ENCODE measurements at places on chromosomes 2 and 18. TPM values are rescaled to one million over a fixed set of nuclear protein-coding genes. Genes with fewer than 3 reads are reported as not detected.

Gene ACMSD
- polyA plus RNA-seq = not detected

Gene PAIP2B
- 7.2 TPM for polyA plus RNA-seq

Gene IL36B
- not detected for polyA plus RNA-seq

- peak; percentile 69 for DNase-seq
- H3K27me3 ChIP-seq = no peaks in the 10 kb centered on the region
- H3K27ac ChIP-seq = peak overlapping the region; percentile 72
- H3K4me3 ChIP-seq = peak overlapping the region; percentile 47
Observed at GRCh38 chr18:79567481-79568147, 112.0 kb upstream of the CTDP1 start.

GRCh38 chr2:86302320-86302719, 35.1 kb downstream of the REEP1 start:
- H3K4me3 ChIP-seq = no peak overlapping the region
- H3K4me1 ChIP-seq = peaks cover 53% of the 10 kb centered on the region
- H3K27ac ChIP-seq = peak overlapping the region; percentile 41

GRCh38 chr18:54877076-54877475, 48.8 kb downstream of the RAB27B start:
- no peak overlapping the region for H3K27ac ChIP-seq
- H3K4me3 ChIP-seq = no peak overlapping the region

DNA sequence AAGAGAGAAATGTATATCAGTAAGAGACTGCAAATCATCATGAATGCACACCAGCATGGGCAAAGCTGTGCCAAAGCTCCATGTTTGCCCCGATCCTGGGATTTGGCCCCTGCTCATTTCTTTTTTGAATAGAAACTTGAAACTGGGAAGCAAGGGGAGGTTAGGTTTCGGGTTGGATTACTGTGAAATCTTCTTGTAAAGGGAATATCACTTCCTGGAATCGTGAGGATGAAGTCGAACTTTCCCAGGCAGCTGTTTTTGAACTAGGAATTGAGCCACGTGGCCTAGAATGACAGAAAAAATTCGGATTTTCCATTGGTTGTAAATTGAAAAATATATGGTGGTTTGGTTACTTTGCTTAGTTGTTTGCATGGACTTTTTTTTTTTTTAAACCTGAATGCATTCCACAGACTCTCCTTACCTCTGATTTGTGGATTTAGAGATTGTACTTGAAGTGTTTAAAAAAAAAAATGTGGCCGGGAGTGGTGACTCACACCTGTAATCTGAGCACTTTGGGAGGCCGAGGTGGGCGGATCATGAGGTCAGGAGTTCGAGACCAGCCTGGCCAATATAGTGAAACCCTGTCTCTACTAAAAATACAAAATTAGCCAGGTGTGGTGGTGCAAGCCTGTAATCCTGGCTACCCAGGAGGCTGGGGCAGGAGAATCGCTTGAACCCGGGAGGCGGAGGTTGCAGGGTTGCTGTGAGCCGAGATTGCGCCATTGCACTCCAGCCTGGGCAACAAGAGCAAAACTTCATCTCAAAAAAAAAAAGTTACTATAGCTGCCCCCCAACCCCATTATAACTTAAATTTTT, 32.1 kb downstream of the GRHL1 start:
- H3K27me3 ChIP-seq = no peaks in the 10 kb centered on the region
- peaks cover 19% of the 10 kb centered on the region for H3K4me1 ChIP-seq
- no peak for DNase-seq
- no peak overlapping the region for H3K27ac ChIP-seq

GRCh38 chr18:43596105-43596712, 318.9 kb upstream of the SYT4 start:
- no peak for DNase-seq
- no peak overlapping the region for H3K4me3 ChIP-seq
- no peaks in the 10 kb centered on the region for H3K27me3 ChIP-seq
- no peak overlapping the region for H3K27ac ChIP-seq

Gene TMEM178A
- polyA plus RNA-seq = 0.14 TPM

Gene RMC1
- 19.3 TPM for polyA plus RNA-seq
